ENCODE measurements at places on chromosomes 7 and 10. TPM values are rescaled to one million over a fixed set of nuclear protein-coding genes. Genes with fewer than 3 reads are reported as not detected.

The CYP26A1 gene
- total RNA-seq, result 0.14 TPM

The CUZD1 gene
- 0.55 TPM for total RNA-seq

The PDZD7 gene
- 1.1 TPM for total RNA-seq

The SPRN gene
- total RNA-seq, result 0.43 TPM

The LGI1 gene
- total RNA-seq, result 0.14 TPM

The NXPH1 gene
- not detected for total RNA-seq

Measured in smooth muscle cell of bladder (primary cell).